ENCODE measurements at places on chromosomes 13 and 19.
A peak's percentile ranks its signal among the peaks of the same experiment; 100 is the strongest.

- DNase-seq, result peak; percentile 82
Measured at GRCh38 chr19:34145741-34146202, 26.5 kb upstream of the LSM14A start.

DNA sequence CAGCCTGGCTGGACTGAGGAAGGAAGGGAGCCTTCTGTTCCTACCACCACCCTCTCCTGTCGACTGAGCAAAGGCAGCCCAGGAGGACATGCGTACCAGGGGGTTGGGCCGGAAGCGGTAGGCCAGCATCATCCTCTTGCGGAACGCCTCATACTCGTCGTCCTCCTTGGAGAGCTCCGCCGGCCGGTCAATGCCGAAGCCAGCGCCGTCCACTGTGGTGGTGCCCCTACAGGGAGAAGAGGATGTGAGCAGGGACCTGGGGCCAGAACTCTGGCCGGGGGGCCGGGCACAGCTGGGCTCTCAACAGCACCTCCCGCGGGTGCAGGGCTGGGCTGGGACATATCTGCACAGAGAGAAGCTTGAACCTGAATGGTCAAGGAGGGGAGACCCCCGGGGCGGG, 3.8 kb upstream of the TM6SF2 start:
- no peak for DNase-seq

- no peak for DNase-seq
Measured at GRCh38 chr19:38206928-38207327, 17.1 kb downstream of the DPF1 start.

DNA sequence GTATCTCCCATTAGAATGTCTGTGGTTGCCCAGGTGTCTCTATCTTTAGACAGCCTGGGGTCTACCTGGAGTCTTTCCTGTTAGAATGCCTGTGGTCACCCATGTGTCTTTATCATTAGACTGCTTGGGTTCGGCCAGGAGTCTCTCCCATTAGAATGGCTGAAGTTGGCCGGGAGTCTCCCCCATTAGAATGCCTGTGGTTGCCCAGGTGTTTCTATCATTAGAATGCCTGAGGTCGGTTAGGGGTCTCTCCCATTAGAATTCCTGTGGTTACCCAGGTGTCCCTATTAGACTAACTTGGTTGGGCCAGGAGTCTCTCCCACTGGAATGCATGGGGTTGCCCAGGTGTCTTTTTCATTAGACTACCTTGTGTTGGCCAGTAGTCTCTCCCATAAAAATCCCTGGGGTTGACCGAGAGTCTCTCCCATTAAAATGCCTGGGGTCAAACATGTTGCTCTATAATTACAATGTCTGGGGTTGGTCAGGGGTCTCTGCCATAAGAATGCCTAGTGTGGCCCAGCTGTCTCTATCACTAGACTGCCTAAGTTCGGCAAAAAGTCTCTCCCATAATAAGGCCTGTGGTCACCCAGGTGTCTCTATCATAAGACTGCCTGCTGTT, 1448.7 kb downstream of the UQCRFS1 start:
- DNase-seq, result no peak

DNA sequence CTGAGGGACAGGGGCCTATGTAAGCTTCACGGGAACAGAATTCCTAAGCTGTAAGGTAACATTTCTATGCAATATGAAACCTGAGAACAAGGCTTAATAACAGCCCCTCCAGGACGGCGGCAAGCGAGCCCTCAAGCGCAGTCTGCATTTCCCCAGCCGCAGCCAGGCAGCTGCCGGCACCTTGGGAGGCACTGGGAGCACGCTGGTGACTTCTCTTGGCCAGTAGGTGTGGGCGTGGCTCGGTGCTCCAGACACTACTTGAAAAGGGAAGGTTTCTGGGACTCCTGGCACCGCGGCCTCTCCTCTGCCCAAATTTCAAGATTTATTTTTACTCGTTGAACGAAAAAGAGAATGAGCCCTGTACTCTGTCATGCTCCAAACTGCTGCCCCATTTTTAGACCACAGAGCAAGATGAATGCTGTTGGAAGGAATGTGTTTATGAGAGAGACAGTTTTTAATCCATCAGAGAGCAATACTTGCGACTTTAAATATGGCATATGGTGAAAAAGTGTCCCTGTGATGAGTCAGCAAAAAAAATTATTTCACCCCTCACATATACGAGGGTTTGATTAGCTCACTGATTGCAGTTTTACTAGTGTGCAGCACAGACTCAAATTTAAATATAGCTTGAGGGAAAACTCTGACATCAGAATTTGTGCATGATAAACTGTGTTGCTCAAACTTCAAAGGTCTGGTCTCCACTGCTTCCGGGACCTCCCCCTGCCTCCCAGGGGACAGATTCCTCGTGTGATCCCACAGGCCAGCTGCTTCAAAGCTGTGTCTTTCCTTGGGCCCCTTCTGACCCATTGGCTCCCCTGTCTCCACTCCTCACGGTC, 81.2 kb downstream of the COL4A2 start:
- peak; percentile 59 for DNase-seq

- DNase-seq, result no peak
Measured at GRCh38 chr19:8302734-8303133, 5.4 kb downstream of the CD320 start.

DNA sequence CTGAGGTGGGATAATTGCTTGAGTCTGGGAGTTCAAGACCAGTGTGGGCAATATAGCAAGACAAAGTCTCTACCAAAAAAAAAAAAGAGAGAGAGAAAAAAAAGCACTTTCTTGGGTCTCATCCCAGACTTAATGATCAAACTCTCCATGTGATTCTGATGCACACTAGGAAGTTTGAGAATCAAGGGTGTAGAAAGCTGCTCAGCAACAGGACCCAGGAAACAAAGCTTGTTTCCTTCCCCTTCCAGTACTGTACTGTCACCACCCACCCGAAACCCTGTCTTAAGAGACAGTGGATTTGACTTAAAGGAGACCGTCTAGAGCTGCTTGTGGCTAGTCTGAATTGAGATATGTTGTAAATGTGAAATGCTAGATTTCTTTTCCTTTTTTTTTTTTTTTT, 5.8 kb downstream of the MISP3 start:
- DNase-seq, result no peak

GRCh38 chr19:1384478-1385110, 887 bp downstream of the NDUFS7 start:
- DNase-seq, result no peak

DNA sequence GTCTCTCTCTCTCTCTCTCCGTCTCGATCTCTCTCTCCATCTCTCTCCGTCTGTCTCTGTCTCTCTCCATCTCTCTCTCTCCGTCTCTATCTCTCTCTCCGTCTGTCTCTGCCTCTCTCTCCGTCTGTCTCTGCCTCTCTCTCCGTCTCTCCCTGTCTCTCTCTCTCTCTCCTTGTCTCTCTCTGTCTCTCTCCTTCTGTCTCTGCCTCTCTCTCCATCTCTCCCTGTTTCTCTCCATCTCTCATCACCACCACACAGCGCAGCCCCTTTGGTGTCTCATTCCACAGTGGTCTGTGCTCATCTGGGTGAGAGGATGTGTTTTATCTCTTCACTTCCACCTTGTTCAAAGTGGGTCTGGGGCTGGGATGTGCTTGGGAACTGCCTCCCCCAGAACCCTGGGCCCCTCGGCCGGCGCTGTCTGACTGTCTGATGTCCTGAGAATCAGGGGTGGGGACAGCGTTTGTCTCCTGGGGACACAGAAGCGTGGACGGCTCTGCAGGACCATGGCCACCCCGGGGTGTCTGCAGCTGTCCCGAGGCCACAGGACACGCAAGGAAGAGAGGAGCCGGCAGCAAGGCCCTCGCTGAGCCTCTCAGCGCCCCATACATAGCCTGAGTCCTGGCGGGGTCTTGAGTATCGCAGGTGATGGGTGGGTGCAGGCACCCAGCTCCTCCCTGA, 40.2 kb upstream of the C13orf46 start:
- DNase-seq, result no peak

GRCh38 chr13:72427757-72428528, 299.5 kb downstream of the MZT1 start:
- DNase-seq, result no peak

DNA sequence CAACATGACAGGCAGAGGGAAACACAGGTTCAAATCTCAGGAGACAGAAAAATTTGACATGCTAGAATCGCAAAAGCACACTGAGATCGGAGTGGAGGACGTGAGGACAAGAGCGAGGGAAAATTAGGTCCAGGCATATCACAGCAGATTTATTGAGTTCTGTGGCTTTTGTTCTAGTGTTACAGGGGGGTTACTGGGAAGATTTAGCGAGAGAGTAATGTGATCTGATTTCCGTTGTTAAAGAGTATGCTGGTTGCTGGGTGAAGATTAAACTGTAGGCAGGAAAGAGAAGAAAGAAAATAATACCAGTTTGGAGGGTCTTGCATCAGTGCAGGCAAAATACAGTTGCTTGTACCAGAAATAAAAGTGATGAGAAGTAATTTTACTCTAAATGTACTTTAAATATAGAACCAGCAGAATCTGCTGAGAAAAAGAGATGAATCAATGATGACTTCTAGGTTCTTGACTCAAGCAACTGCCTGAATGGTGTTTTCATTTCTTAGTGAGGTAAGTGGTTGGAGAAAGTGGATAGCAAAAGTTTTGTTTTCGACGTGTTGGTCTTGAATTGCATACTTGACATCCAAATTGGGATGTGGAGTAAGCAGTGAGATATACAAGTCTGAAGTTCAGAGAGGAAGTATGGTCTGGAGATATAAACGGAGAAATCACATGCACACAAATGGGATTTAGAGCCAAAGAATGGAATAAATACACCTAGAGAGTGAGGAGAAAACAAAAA, 35.7 kb downstream of the UFM1 start:
- no peak for DNase-seq

GRCh38 chr13:91660076-91660415, 261.6 kb downstream of the GPC5 start:
- DNase-seq, result no peak

DNA sequence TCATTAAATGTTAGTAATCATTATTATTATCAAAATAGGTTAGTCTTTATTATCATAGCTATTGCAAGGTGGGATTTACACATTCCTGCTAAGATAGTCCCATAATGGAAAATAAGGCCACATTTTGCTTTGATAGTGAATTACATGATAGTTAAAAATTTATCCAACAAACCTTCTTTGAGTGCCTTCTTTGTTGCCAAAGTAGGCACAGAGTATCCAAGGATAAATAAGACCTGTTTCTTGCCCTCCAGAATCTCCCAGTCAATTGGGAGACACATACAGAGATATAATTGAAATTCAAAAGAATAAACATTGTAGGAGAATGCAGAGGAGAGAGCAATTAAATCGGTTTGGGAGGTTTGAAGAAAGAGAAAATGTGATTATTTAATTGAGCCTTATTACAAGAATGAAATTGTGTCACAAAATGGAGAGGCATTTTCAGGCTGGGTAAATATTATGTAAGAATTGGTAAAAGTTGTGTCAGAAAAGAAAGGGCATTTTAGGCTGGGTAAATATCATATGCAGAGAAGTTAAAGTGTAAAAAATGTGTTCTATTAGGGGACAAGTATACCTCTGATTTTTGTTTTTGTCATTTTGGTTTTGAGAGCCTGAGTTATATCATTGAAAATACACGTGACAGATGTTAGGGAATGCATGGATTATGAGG, 189.3 kb downstream of the POU4F1 start:
- DNase-seq, result no peak

GRCh38 chr13:112711528-112712265, 21.9 kb downstream of the ATP11A start:
- peak; percentile 64 for DNase-seq

DNA sequence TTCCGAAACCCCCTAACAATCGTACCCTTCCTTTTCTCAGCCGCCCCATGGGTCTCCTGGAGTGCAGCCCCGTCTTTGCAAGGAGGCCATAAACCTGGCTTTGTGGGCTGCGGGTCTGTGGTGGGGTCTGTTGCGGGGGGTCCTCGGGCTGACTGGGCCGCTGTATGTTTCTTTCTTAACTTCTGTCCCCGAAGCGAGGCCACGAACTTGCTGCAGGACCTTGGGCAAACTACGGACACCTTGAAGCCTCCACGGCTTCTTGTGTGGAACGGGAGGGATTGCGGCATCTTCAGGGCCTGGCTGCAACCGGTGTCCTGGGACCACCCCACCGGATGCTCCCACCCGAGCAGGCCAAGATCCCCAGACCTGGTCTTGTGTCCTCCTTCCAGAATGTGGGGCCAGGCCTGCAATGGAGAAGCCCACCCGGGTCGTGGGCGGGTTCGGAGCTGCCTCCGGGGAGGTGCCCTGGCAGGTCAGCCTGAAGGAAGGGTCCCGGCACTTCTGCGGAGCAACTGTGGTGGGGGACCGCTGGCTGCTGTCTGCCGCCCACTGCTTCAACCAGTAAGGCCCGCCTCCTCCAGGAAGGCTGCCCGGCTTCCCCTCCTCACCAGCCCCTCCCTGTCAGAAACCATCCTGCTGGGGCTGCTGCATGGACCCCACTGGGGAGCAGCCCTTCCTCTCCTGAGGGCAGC, 12.0 kb downstream of the TIMM13 start:
- no peak for DNase-seq

DNA sequence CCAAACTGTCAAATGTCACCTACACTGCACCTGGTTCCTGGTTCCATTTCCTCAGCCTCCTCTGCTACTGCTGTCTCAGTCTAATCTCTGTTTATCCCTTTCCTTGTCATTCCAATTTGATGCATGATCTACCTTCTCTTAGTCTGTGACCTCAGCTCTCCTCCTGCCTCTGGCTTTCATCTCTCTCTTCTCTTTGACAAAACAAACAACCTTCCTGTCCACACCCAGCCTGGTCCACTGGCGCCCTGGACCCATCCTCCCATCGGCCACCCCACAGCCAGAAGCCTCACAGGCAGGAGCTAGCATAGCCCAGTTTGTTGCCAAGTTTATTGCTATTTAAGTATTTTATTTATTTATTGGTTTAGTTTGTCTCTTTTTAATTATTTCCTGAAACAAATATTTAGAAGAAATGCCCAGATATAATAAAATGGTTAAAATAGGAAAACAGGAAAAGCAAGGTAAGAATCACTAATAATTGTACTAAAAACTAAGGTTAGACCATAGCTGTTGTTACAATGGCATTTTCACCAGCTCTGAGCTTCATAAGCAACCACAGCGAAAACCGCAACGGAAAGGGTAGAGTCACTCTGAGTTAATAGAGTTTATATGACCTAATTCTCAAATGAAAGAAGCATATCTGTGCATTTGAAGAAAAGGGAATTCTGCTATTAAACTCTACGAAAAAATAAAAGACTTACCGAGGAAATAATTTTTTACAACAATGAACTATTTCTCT, 68.6 kb downstream of the EFNB2 start:
- DNase-seq, result no peak

DNA sequence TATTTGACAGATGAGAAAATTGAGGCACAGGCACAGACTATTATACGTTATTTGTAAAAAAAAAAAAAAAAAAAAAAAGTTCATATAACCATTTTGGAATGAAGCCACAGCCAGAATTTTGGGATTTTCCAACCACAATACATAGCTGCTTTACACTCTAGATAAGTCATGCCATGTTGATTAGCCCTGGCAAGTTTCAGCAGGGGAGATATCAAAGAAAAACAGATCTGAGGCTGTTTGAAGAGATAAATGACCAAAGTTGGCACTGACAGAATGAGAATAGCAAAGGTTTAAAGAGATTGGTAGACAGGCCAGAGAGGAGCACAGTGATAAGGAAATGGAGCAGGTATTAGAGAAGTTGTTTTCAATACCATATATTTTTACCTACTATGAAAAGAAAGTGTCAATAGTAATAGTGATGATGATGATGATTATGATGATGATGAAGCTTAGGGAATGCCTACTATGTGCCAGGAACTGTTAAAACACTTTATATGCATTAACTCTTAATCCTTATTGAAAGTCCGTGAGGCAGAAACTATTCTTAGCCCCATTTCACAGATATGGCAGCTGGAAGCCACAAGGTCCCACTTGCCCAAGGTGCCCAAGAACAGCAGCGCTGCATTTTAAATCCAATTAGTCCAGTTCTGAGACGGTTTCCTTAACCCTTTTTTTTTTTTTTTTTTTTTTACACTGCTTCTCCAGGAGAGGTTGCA, 105.5 kb downstream of the MBNL2 start:
- no peak for DNase-seq

- no peak for DNase-seq
Measured at GRCh38 chr13:79485014-79485811, 4.3 kb downstream of the NDFIP2 start.

Data from NCI-H526 (cell line).